CD8-positive, alpha-beta memory T cell (primary cell): ENCODE measurements at places on chromosomes 16 and 17.
A peak's percentile ranks its signal among the peaks of the same experiment; 100 is the strongest.

DNA sequence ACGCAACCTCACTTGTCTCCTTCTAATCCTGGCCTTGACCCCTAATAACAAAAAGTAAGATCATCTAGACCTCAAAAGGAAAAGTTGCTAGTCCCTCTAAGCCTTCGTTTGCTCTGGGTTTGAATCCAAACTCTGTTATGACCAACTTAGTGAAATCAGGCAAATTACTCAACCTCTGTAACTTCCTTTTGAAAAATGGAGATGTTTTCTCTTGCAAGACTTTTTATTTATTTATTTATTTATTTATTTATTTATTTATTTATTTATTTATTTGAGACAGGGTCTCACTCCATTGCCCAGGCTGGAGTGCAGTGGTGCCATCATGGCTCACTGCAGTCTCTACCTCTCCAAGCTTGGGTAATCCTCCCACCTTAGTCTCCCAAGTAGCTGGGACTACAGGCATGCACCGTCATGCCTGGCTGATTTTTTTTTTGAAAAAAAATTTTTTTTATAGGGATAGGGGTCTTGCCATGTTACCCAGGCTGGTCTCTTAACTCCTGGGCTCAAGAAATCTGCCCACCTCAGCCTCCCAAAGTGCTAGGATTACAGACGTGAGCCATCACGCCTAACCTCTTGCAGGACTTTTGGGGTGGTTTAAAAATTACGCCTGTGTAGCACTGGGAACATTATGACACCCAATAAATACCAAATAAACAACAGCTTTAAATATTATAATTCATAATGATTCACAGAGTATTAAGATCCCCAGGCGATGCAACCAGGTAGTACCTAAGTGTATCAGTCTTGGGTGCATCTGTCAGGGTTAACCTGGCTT, 63.4 kb downstream of the PITPNC1 start:
- H3K4me1 ChIP-seq: peaks cover 92% of the 10 kb centered on the region
- no peaks in the 10 kb centered on the region for H3K27me3 ChIP-seq
- peak overlapping the region; percentile 16 for H3K4me3 ChIP-seq

DNA sequence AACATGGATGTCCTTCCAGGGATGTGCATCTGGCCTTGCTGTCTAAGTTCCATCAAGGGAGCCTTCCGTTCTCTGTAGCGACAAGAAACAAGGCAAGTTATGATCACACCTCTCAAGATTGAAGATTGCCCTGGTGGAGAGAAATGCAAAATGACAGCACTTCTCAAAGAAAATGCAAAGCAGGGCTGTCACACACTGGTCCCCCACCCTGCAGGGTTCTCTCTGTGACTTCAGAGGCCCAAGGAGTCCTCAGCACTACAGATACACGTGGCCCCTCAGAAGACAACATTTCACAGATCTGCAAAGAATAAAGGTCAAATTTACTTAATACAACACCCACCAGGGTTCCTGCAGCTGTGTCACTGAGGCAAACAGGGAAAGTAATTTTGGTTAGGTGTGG, 60.7 kb upstream of the TEX2 start:
- no peak for DNase-seq
- H3K4me3 ChIP-seq: no peak overlapping the region
- H3K4me1 ChIP-seq: peaks cover 15% of the 10 kb centered on the region
- no peaks in the 10 kb centered on the region for H3K27me3 ChIP-seq

DNA sequence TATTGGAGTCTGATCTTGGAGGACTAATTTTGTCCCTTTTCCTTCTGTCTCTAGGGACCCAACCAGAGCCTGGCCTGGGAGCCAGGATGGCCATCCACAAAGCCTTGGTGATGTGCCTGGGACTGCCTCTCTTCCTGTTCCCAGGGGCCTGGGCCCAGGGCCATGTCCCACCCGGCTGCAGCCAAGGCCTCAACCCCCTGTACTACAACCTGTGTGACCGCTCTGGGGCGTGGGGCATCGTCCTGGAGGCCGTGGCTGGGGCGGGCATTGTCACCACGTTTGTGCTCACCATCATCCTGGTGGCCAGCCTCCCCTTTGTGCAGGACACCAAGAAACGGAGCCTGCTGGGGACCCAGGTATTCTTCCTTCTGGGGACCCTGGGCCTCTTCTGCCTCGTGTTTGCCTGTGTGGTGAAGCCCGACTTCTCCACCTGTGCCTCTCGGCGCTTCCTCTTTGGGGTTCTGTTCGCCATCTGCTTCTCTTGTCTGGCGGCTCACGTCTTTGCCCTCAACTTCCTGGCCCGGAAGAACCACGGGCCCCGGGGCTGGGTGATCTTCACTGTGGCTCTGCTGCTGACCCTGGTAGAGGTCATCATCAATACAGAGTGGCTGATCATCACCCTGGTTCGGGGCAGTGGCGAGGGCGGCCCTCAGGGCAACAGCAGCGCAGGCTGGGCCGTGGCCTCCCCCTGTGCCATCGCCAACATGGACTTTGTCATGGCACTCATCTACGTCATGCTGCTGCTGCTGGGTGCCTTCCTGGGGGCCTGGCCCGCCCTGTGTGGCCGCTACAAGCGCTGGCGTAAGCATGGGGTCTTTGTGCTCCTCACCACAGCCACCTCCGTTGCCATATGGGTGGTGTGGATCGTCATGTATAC, 8.0 kb downstream of the GPRC5C start:
- no peaks in the 10 kb centered on the region for H3K36me3 ChIP-seq
- H3K4me1 ChIP-seq: no peaks in the 10 kb centered on the region
- H3K4me3 ChIP-seq: no peak overlapping the region
- H3K27me3 ChIP-seq: no peaks in the 10 kb centered on the region

DNA sequence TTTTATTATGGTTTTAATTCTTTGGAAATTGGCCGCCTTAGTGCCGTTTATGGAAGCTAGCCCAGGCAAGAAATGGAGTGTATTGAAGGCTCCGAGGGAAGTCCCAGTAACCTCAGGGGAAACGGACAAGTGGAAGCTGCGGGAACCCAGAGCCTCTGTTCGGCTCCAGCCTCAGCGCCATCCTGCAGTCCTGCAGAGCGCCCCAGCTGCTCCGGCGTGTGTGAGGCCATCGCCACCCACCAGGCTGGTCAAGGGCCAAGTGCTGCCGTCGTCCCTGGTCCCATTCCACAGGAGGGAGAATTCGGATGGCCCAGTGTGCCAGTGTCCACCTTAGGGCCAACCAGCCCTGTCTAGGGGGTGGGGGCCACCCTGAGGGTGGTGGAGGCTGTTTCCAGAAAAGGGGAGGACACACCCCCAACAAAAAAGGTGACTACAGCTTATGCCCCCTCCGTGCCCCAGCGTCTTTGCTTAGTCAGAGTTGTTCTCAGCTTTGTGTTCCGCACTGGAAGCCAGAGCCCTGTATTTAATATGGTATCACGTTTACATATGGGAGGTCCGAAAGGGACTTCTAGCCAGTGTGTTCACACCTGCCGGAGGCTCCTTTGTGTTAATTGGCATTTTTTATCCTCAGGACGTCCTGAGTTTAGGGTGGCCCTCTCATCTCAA, 13.0 kb downstream of the MGRN1 start:
- no peaks in the 10 kb centered on the region for H3K27me3 ChIP-seq
- no peak for DNase-seq
- no peaks in the 10 kb centered on the region for H3K36me3 ChIP-seq
- H3K27ac ChIP-seq: no peak overlapping the region
- no peak overlapping the region for H3K4me3 ChIP-seq

DNA sequence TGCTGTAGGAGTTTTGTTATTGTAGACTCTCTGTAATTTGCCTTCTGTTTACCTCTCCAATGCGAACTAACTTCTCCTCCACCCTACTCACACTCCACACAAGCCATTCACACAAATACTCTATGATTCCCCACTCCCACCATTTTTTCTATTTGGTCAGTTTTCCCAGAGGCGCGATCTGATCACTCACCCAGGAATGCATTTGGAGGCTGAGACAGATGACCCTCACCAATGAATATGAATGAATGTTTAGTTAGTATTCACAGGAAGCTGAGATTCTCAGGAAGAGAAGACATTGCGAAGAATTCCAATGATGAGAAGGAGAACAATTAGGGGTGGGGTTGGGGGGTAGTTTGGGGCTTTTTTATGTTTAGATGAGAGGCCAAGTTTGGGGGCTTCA, 10.5 kb upstream of the ANKFN1 start:
- no peaks in the 10 kb centered on the region for H3K27me3 ChIP-seq
- no peak overlapping the region for H3K4me3 ChIP-seq
- DNase-seq: no peak
- no peaks in the 10 kb centered on the region for H3K4me1 ChIP-seq

- peak overlapping the region; percentile 52 for H3K27ac ChIP-seq
- H3K4me1 ChIP-seq: no peaks in the 10 kb centered on the region
- H3K27me3 ChIP-seq: no peaks in the 10 kb centered on the region
- peak; percentile 60 for DNase-seq
- no peak overlapping the region for H3K4me3 ChIP-seq
Measured at GRCh38 chr17:27602721-27603420, 28.1 kb upstream of the LGALS9 start.

DNA sequence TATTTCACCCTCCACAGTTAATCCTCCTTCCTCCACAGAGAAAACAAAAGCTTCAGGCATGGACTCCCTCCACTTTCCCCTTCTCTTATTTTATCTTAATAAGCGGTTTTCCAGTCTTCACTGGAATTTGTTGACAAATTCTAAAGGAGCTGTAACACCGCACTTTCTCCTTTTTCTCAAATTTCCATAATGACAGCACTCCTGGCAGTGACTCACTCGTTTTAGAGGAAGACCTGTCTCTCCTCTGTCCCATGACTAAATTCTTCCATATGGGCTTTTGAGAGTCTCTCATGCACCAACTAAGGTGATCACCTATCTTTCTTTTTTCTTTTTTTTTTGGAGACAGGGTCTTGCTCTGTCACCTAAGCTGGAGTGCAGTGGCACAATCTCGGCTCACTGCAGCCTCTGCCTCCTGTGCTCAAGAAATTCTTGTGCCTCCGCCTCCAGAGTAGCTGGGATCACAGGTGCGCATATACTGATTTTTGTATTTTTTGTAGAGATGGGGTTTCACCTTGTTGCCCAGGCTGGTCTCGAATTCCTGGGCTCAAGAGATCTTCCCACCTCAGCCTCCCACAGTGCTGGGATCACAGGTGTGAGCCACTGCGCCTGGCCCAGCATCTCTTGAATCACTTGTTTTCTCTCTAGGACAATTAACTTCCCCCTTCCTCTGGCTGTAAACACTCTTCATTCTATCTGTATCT, 7.7 kb downstream of the ITGAM start:
- no peaks in the 10 kb centered on the region for H3K27me3 ChIP-seq
- no peaks in the 10 kb centered on the region for H3K36me3 ChIP-seq
- peaks cover 16% of the 10 kb centered on the region for H3K4me1 ChIP-seq
- no peak for DNase-seq
- H3K27ac ChIP-seq: no peak overlapping the region

- no peak overlapping the region for H3K4me3 ChIP-seq
- no peak for DNase-seq
- H3K36me3 ChIP-seq: no peaks in the 10 kb centered on the region
- no peaks in the 10 kb centered on the region for H3K27me3 ChIP-seq
- peaks cover 9% of the 10 kb centered on the region for H3K4me1 ChIP-seq
- no peak overlapping the region for H3K27ac ChIP-seq
Measured at GRCh38 chr17:45425984-45426413, 6.7 kb downstream of the ARHGAP27 start.

- no peaks in the 10 kb centered on the region for H3K27me3 ChIP-seq
- no peaks in the 10 kb centered on the region for H3K36me3 ChIP-seq
- H3K4me1 ChIP-seq: no peaks in the 10 kb centered on the region
- no peak overlapping the region for H3K27ac ChIP-seq
Measured at GRCh38 chr16:80092681-80093080, 448.1 kb upstream of the DYNLRB2 start.

- no peak overlapping the region for H3K27ac ChIP-seq
- DNase-seq: no peak
- H3K27me3 ChIP-seq: no peaks in the 10 kb centered on the region
- peaks cover 76% of the 10 kb centered on the region for H3K4me1 ChIP-seq
Measured at GRCh38 chr17:45230787-45231480, 9.2 kb downstream of the FMNL1 start.

DNA sequence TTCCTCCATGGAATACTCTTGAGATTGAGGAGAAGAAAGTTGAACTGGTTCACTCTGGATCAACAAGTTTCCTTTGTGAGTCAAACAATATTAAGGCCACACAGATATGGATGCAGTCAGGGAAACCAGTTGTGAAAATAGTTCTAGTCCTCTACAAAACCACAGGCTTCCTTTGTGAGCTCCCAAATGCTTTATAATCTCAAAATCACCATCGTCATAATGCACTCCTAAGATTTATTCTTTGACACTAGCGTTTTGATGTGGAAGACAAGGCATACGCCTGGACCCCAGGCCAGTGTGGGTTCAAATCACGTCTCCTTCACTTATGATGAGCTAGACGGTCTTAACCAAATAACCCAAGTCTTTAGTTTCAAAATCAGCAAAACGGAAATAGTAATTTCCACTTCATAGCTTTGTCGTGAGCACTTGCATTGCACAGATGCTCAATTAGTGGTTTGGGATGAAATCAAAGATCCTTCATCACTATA, 142.6 kb downstream of the STX8 start:
- H3K27me3 ChIP-seq: no peaks in the 10 kb centered on the region
- H3K4me1 ChIP-seq: no peaks in the 10 kb centered on the region
- H3K36me3 ChIP-seq: no peaks in the 10 kb centered on the region
- H3K4me3 ChIP-seq: no peak overlapping the region
- DNase-seq: no peak
- H3K27ac ChIP-seq: no peak overlapping the region

GRCh38 chr17:82031885-82032627, 578 bp downstream of the RAC3 start:
- H3K4me3 ChIP-seq: no peak overlapping the region
- peaks cover 19% of the 10 kb centered on the region for H3K4me1 ChIP-seq
- H3K36me3 ChIP-seq: no peaks in the 10 kb centered on the region
- DNase-seq: no peak
- H3K27me3 ChIP-seq: no peaks in the 10 kb centered on the region

- H3K36me3 ChIP-seq: no peaks in the 10 kb centered on the region
- no peak for DNase-seq
- H3K27me3 ChIP-seq: no peaks in the 10 kb centered on the region
- H3K27ac ChIP-seq: no peak overlapping the region
- no peaks in the 10 kb centered on the region for H3K4me1 ChIP-seq
Measured at GRCh38 chr16:21197112-21197511, 14.3 kb downstream of the ZP2 start.

GRCh38 chr16:86398622-86399021, 111.7 kb upstream of the FOXF1 start:
- DNase-seq: no peak
- no peaks in the 10 kb centered on the region for H3K4me1 ChIP-seq
- no peaks in the 10 kb centered on the region for H3K36me3 ChIP-seq
- no peaks in the 10 kb centered on the region for H3K27me3 ChIP-seq
- H3K27ac ChIP-seq: no peak overlapping the region

DNA sequence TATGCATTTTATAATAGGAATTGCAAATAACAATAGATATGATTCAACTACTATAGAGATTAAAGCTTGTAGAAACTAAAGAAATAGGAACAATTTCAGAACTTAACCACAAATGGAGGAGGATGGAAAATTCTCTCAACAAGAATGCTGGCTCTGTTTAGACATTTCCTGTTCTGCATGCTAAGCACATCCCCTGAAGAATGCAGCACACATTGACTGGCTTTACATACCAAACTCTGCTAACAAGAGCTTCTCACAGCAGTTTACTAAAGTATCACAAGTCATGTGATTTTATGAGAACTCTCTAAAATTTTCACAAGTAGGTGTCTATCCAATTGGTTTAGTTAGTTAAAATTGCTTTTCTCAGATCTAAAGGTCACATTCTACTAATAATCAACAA, 85.2 kb downstream of the SPAG9 start:
- DNase-seq: no peak
- peaks cover 4% of the 10 kb centered on the region for H3K36me3 ChIP-seq
- no peaks in the 10 kb centered on the region for H3K27me3 ChIP-seq
- peaks cover 15% of the 10 kb centered on the region for H3K4me1 ChIP-seq
- H3K27ac ChIP-seq: no peak overlapping the region
- no peak overlapping the region for H3K4me3 ChIP-seq

- no peak overlapping the region for H3K27ac ChIP-seq
- H3K4me3 ChIP-seq: no peak overlapping the region
- no peaks in the 10 kb centered on the region for H3K4me1 ChIP-seq
- H3K36me3 ChIP-seq: no peaks in the 10 kb centered on the region
Measured at GRCh38 chr17:74840989-74841666, 18.6 kb downstream of the GRIN2C start.
